ENCODE measurements at places on chromosomes 6 and 20.

- DNase-seq = no peak
These were observed 58.7 kb downstream of the PDSS2 start for GRCh38 chr6:107400616-107401147.

DNA sequence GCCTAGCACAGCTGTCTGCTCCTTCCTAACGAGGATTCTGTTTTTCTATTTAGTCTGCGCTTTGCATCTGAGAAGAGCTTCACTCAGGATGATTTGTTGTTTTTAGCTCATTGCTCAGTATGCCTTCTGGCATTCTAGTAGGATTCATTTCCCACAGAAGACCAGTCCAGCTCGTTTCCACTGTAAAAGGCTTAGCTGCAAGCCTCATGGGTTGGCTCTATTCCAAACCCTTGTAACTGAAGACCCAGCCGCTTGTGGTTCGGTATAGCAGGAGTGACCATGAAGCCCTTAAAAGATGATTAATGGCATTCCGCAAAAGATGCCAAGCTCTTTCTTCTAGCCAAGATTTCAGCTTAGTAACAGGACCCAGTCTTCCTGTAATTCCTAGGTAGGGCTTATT lies 7.2 kb downstream of the ADGRF1 start:
- DNase-seq = peak; percentile 7

GRCh38 chr20:43821795-43822194 lies 92.9 kb upstream of the TOX2 start:
- no peak for DNase-seq

- DNase-seq = no peak
These were observed 169.7 kb downstream of the HAO1 start for GRCh38 chr20:7770578-7770977.

- no peak for DNase-seq
These were observed 21.8 kb upstream of the PCMTD2 start for GRCh38 chr20:64233725-64234124.

DNA sequence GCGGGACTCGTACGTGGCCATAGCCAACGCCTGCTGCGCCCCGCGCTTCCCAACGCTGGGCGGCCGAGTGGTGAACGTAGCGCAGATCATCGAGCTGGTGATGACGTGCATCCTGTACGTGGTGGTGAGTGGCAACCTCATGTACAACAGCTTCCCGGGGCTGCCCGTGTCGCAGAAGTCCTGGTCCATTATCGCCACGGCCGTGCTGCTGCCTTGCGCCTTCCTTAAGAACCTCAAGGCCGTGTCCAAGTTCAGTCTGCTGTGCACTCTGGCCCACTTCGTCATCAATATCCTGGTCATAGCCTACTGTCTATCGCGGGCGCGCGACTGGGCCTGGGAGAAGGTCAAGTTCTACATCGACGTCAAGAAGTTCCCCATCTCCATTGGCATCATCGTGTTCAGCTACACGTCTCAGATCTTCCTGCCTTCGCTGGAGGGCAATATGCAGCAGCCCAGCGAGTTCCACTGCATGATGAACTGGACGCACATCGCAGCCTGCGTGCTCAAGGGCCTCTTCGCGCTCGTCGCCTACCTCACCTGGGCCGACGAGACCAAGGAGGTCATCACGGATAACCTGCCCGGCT lies 3.4 kb downstream of the SLC32A1 start:
- no peak for DNase-seq

DNA sequence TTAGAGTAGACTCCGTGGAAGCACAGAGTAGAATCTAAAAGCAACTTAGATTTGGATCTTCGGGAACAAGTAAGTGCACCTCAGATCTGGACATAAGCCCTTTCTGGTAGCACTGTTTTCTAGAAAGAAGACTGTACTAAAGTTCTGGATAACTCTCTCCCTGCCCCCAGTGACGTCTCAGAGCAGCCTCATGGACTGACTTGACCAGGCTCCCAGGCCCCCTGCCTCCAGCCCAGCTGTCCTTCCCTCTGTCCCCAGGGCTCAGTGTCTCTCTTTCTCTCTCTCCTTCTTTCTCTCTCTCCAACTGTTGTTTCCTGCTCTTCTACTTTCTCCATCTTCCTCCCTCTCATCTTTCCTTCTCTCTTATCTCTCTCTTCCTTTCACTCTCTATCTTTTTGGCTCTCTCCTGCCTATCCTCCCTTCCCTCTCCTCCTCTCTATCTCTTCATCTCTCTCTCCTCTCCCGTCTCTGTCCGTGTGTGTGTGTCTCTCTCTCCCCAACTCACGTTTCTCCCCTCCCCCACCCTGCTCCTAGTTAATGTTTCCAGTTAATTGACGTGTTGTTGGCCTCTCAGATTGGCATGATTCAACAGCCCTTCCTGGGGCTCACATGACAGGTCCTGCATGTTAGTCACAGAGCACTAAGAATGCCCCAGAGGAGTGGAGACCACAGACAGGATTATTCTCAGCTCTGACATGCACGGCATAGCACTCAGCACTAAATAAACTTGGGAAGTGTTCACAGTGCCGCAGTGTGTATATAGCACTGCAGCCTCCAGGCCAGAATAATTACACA lies 180.4 kb upstream of the FOXQ1 start:
- no peak for DNase-seq

- peak; percentile 15 for DNase-seq
These were observed 36.1 kb downstream of the PSMB1 start for GRCh38 chr6:170516783-170517616.

DNA sequence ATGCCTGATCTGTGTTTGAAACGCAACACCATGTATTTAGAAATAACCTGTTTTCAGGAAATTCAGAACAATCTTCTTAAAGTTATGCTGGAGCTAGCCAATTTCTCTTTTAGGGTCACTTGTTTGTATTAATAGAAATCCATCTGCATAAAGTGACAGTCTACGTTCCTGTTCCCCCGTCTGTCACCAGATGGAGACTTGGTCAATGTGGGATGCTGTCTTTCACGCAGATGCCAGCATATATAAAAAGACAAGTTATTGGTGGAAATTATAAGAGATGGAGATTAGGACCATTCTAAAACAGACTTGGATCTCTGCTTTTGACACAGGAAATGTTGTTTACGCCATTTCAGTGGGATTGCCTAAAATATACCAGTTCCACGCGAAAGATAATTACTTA lies 162.5 kb upstream of the STMND1 start:
- no peak for DNase-seq

DNA sequence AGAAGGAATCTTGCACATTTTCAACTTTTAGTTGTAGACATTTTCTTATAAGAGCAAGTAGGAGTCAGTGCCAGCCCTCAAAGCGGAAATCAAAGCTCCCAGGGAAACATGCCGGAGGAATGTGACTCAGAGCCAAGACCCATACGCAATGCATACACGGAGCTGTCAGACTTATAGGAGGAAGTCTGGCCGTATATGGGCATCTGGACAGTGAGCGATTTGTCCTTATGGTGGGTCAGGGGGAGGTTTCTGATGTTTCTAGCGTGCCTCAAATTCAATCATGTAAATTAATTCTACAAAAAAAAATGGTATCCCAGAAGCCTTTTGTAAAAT lies 3.6 kb upstream of the CCN2 start:
- DNase-seq = no peak

- no peak for DNase-seq
These were observed 42.8 kb upstream of the LOC128125822 start for GRCh38 chr6:63529498-63529897.
